ENCODE measurements at places on chromosomes 4 and X. TPM values are rescaled to one million over a fixed set of nuclear protein-coding genes. Genes with fewer than 3 reads are reported as not detected.

Gene GPRASP3
- 5.9 TPM for total RNA-seq

Gene MXRA5
- total RNA-seq = 13.7 TPM

Gene CDX4
- total RNA-seq = not detected

Gene ZFP42
- 7.1 TPM for total RNA-seq

Gene TMEM31
- total RNA-seq = not detected

Gene ANKRD17
- 55.1 TPM for total RNA-seq

Gene CXCL8
- 32.5 TPM for total RNA-seq

Gene GUCY1A1
- 41.2 TPM for total RNA-seq

Gene BEX2
- 28.1 TPM for total RNA-seq

Gene UGT2B17
- 23.6 TPM for total RNA-seq

Gene UGT2B10
- total RNA-seq = 31.0 TPM

Gene SSX2B
- total RNA-seq = not detected

Gene SYAP1
- total RNA-seq = 57.8 TPM

Gene ARR3
- not detected for total RNA-seq

Gene SEPSECS
- 10.3 TPM for total RNA-seq

Gene FRMD7
- not detected for total RNA-seq

Gene STIM2
- total RNA-seq = 17.0 TPM

Gene PHOX2B
- total RNA-seq = not detected

Gene AVPR2
- total RNA-seq = not detected

Gene CENPVL2
- total RNA-seq = 0.32 TPM

Gene WDR17
- 1.1 TPM for total RNA-seq

Gene SHOX
- total RNA-seq = 0.08 TPM

Gene RADX
- total RNA-seq = 2.6 TPM

Gene CSAG3
- total RNA-seq = not detected

Gene MAGEA9B
- not detected for total RNA-seq

Gene GCNA
- 0.68 TPM for total RNA-seq

Gene POLN
- total RNA-seq = 2.0 TPM

Gene SLC26A1
- total RNA-seq = 12.6 TPM

Gene UBQLN2
- total RNA-seq = 21.2 TPM

Gene COX7B2
- not detected for total RNA-seq

Gene PLP1
- total RNA-seq = 1.8 TPM

Gene ADGRL3
- total RNA-seq = 21.2 TPM

Gene MAGEA12
- not detected for total RNA-seq

Gene CD40LG
- not detected for total RNA-seq

Gene FHDC1
- total RNA-seq = 3.1 TPM

Gene BMX
- total RNA-seq = 0.07 TPM

Gene INPP4B
- total RNA-seq = 8.6 TPM

Gene SPANXD
- not detected for total RNA-seq

Gene APOOL
- total RNA-seq = 23.7 TPM

Gene HTN3
- total RNA-seq = not detected

Gene BGN
- total RNA-seq = 14.5 TPM

Gene NOX1
- 3.0 TPM for total RNA-seq

Gene CXCL11
- not detected for total RNA-seq

Gene RASGEF1B
- 53.4 TPM for total RNA-seq

Gene PPAT
- 17.1 TPM for total RNA-seq

Gene DGAT2L6
- not detected for total RNA-seq

Gene MAOB
- 47.0 TPM for total RNA-seq

Gene TLL1
- total RNA-seq = 1.4 TPM

Gene TEX11
- not detected for total RNA-seq

Gene DMRTC1
- not detected for total RNA-seq

Gene HERC5
- 2.8 TPM for total RNA-seq

Gene UNC5C
- total RNA-seq = 16.0 TPM

Gene PF4V1
- total RNA-seq = not detected

Gene DRD5
- not detected for total RNA-seq
